ENCODE measurements at places on chromosomes 4 and X.

GRCh38 chr4:14392378-14392777 is 609.9 kb upstream of the CPEB2 start:
- no peak for DNase-seq

- DNase-seq = no peak
These were observed 23.8 kb downstream of the CNOT6L start for GRCh38 chr4:77795326-77795725.

DNA sequence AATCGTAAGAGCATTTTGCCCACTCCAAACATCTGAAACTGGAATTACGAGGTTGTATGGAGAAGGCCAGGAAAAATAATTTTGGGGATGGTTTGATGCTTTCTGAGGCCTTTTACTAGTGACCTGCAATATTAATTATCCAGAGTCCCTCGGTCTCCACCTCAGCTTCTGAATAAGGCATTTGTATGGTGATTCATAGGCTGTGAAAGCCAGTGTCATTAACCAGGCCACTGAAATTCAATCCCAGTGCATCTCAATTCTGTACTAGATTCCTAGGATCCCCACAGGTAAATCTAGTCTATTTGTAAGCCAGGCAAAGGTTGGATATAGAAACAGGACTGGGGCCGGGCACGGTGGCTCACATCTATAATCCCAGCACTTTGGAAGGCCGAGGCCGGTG is 135.4 kb upstream of the RBPJ start:
- DNase-seq = no peak

DNA sequence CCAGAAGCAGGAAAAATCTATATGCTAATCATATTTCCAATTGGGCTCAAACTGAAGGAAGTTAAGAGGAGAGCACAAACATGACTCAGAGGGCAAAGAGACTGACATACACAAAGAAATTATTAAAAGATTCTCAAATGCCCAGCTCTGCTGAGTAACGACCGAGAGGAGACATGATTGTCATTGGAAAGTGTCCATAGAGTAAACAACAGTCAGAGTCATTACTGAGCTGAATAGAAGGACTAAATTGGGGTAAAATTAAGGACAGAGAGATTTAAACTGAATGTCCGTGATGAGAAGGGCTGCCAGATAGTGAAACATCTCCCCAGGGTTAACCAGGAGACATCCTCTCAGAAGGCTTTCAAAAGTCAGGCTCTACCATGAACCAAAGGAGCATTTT is 111.2 kb upstream of the GALNT7 start:
- DNase-seq = no peak

DNA sequence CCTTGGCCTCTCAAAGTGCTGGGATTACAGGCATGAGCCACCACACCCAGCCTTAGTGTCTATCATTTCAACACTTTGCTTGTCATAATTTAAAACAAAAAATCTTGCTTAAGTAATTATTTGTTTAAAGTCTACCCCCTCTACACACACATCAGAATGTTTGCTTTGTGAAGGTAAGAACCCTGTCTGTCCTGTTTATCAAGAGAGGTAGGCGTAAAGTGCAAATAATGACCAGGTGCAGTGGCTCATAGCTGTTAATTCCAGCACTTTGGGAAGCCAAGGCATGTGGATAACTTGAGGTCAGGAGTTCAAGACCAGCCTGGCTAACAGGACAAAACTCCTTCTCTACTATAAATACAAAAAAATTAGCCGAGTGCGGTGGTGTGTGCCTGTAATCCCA is 326.7 kb upstream of the CLNK start:
- DNase-seq = no peak

GRCh38 chrX:5936438-5936837 is 292.2 kb downstream of the NLGN4X start:
- DNase-seq = no peak

GRCh38 chr4:46370531-46370930 is 19.4 kb downstream of the GABRA2 start:
- no peak for DNase-seq

DNA sequence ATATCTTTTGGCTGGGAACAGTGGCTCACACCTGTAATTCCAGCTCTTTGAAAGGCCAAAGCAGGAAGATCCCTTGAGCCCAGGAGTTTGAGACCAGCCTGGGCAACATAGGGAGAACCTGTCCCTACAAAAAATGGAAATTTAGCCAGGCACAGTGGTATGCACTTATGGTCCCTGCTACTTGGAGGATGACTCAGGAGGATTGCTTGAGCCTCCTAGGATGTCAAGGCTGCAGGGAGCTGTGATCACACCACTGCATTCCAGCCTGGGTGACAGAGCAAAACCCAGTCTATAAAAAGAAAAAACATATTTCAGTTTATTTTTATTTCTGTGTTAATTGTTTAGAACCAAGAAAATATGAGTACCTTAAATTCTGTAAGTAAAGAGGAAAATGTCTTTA is 123.7 kb downstream of the CBR4 start:
- DNase-seq = no peak

DNA sequence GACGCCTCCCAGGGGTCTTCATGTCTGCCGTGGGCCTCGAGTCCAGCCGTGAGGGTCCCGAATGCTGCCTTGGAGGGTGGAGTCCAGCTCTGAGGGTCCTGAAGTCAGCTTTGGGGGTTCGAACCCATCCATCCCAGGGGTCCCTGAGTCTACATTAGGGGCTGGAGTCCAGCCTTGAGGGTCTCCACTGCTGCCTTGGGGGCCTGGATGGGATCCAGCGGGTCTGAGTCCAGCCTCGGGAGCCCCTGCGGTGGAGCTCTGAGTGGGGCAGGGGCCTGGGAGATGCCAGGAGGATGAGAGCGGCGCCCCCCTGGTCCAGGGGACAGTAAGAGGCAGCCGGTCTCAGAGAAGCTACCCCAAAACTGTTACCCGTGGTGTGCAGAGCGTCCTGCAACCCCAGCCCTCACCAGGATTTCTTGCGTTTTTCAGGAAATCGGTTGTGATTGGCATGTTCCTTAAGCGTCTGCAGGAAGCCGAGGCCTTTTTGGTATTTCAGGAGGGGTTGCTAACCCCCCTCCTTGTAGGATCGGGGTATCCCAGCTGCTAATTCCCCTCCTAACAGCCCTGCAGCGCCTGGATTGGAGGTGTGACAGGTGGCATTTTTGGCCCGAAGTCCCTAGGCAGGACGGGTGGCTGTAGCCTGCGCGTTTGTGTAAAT is 1.7 kb upstream of the GTPBP6 start:
- DNase-seq = no peak

- DNase-seq = no peak
These were observed 21.7 kb downstream of the PDLIM3 start for GRCh38 chr4:185513489-185514181.

- no peak for DNase-seq
These were observed 377.6 kb upstream of the GATB start for GRCh38 chr4:152138451-152138850.

DNA sequence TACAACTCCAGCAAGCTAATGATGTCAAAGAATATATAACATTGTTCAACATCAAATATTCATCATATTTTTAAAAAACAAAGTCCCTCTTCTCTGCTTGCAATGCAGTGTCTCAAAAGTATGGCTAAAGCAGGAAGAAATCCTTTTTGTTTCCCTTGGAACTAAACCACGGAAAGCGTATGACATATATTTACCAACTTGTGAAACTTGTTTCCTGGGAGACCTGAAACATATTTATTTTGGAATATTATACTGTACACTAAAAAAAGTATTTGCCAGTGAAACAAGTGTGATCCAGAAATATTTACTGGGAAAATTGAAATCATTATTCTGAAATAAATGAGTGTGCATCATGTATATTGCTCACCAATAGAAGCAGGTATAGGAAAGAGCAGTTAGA is 156.0 kb upstream of the ANKRD50 start:
- DNase-seq = no peak

GRCh38 chr4:74431113-74431826 is 13.7 kb upstream of the AREG start:
- DNase-seq = no peak

DNA sequence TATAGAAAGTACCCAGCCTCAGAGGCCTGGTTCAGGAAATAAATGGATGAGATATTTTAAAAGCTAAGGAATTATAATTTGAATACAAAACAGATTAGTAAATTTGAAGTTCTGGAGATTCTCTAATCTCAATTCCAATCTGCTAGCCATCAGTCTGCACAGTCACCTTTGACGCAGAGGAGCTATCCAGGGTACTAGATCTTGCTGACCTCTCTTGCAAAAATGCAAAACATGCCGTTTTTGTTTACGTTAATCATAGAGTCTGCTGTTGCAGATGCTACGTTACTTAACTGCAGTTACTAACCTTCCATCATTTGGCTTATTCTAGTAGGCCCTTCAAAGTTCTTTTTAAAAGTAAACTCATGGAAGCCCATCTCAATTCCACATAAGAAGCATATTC is 10.4 kb downstream of the CCSER1 start:
- DNase-seq = no peak

- peak; percentile 14 for DNase-seq
These were observed 103.4 kb downstream of the MFAP3L start for GRCh38 chr4:169922632-169923276.

GRCh38 chrX:141405486-141405852 is 163.2 kb upstream of the SPANXC start:
- DNase-seq = no peak

DNA sequence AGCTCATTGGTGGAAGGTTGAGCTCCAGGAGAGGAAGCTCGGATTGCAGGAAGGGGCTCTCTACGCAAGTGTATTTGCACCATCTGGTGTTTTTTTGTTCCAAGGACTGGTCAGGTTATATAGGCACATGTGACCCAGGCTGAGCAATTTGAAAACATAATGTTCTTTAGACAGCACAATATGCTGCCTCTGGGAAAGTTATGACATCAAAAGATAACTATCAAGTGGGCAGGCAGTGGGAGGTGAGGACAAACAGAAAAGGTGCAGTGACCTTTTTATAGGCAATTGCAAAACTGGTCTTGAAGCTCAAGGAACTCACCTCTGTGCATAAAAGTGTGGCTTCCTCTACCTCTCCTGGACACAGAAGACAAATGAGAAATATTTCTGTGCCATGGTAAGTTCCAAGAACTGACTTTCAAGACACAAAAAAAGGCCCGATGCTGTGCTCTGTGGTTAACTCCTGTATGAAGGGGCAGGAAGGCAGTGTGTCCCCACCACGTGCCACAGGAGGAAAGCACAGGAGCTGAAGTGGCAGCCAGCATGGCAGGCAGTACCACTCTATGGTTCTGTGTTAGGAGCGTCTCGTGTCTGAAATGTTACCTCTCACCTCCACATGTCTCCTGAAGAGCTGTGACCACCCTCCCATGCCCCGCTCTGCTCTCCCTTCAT is 128.6 kb downstream of the SHROOM3 start:
- DNase-seq = no peak

- DNase-seq = no peak
These were observed 145.6 kb downstream of the AMELX start for GRCh38 chrX:11438767-11439166.

GRCh38 chrX:121782976-121783375 is 735.6 kb downstream of the GLUD2 start:
- no peak for DNase-seq

- DNase-seq = peak; percentile 33
These were observed 68.9 kb downstream of the ARHGAP24 start for GRCh38 chr4:85543832-85544231.

DNA sequence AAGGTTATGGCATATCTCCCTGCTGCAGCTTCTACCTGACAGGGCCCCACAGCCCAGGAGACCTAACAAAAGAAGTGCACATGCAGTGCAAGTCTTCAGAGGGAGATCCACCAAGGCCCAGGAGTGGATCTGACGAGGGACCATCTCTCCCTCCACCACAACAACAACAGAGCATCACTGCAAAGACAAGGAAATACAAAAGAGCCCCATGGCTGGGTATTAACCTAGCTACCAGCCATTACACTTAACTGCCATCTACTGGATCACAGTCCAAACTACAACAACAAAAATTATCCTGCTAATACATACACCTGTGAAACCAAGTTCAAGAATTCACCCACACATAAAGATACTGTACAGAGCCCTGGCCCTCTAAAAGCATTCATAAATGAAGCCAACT is 280.2 kb upstream of the SLC7A11 start:
- peak; percentile 55 for DNase-seq

DNA sequence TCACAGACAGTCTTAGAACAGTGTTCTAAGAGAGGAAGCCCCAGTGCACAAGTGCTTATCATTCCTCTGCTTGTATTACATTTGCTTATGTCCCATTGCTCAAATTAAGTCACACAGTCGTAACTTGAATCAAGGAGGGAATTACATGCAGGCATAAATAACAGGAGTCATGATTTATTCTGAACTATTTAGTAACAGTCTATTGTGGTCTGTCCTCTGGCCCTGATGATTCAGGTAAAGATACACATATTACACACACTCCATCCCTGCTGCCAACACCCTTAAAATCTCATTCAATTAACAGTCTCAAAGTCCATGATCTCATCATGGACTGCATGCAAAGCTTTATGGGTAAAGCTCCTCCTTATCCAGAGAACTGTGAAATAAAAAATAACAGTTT is 60.1 kb downstream of the GRIA2 start:
- DNase-seq = no peak

- DNase-seq = peak; percentile 51
These were observed 172.4 kb downstream of the PDGFC start for GRCh38 chr4:156799121-156799589.

DNA sequence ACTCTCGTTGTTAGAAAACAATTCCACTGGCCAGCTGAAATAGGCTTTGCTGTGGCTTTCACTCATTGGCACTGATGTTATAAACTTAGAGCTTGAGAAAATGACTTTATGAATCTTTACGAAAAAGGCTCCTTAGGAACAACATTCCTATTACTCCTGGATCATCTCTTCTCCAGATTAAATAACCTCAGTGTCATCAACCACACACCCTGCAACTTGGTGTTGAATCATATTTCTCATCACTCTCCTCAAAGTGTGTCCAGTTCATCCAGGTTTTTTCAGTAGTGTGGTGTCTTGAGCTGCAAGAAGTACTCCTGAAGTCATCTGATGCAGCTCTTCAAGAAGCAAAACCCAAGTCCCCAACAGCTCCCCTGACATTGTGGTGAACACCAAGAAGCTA is 28.1 kb upstream of the ANOS1 start:
- DNase-seq = peak; percentile 4

DNA sequence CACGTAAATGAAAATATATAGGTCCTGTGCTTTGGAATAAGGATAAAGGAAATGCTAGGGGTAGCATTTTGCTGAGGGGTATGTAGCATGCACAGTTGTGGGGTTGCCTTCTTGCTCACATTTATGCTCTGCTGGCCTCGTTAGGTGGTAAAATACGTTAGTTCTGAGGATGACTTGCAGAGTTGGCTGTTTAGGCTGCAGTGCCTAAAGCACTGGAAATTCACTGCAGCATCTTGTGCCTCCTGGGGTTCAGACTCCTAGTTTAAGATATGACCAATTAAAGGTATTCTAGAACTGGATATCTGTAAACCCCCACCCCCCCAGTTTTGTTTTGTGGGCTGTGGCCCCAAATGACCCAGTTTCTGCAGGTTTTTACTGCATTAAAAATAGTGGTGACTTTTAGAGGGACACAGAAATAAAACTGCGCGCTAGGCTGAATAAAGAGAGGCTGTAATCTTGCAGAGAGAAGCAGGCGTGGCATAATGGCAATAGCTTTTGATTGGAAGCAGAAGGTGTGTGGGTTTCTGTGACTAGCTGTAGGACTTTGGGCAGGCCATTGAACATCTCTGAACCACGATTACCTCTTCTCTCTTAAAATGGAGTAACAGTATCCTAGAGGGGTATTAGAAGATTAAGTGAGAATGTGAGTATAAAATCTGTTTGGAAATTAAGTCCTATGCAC is 79.3 kb downstream of the REPS2 start:
- DNase-seq = no peak

- DNase-seq = no peak
These were observed 23.7 kb upstream of the UNC5C start for GRCh38 chr4:95572304-95572991.

- no peak for DNase-seq
These were observed 382.2 kb upstream of the INTU start for GRCh38 chr4:127250577-127250976.

Data from AG08395 (cell line).